ENCODE measurements at places on chromosomes 7 and 10.

DNA sequence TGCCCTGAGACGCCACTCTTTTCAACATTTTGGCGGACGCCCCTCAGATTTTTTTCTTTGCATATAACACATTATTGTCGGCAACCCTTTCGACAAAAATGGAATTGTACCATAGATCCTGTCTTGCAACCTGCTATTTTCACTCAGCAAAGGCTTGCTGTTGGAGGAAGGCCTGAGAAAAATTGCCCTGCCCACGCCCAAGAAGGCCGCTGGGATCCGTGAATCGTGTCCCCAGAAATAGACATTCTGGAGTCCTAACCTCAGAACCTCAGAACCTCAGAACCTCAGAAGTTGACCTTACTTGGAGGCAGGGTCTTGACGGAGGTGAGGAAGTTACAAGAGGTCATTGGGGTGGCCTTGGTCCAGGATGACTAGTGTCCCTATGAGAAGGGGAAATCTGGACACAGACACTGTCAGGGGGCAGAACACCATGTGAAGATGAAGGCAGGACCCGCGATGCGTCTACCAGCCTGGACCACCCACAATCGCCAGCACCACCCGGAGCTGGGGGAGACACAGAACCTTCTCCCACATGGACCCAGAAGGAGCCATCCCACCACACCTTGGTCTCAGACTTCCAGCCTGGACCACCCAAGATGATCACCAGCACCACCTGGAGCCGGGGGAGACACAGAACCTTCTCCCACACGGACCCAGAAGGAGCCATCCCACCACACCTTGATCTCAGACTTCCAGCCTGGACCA is 19.1 kb upstream of the DNAAF5 start:
- no peak overlapping the region for H3K4me3 ChIP-seq
- H3K27ac ChIP-seq, result no peak overlapping the region
- H3K36me3 ChIP-seq, result no peaks in the 10 kb centered on the region
- H3K4me1 ChIP-seq, result peaks cover 4% of the 10 kb centered on the region
- H3K27me3 ChIP-seq, result no peaks in the 10 kb centered on the region

DNA sequence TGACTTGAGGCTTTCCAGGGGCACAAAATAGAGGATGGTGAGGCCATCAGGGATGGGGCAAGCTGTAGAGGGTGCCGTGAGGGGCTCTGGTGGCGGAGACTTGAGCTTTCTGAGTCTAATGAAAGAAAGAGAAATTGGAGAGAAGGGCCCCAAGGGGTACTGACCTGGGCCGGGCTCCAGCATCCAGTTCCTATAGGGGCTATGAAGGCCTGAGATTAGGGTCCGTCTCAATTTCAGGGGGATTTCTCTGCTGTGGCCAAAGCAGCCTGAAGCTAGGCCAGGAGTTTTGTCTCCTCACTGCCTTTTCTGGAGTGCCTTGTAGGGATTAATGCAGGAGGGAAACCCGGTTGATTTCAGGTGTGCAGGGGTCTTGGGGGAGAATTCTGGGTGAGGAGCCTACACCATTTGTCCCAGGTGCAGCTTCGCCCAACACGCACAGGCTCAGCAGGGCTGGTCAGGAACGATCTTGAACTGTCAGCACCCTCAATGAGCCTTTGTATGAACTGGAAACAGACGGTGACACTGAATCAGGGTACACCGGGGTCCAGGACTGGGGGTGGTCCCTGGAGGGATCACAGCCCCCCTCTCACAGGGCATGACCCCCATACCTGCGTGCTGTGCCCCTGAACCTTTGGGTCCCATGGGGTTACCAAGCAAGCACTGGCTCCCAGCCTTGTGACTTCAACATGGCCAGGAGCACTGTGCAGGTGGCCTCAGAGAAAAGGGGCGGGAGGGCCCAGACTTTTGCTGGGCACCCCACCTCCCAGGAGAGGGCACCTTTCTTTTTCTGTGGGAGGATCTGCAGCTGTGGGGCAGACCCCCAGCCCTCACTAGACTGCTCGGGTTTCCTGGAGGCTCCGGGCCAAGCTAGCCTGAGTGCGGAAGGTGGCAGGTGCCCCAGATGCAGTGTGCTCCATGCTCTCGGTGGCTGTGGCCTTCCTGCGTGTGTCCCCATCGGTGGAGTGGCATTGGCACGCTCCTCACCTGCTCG is 122.9 kb upstream of the RET start:
- H3K4me1 ChIP-seq, result peaks cover 13% of the 10 kb centered on the region
- H3K4me3 ChIP-seq, result no peak overlapping the region
- no peaks in the 10 kb centered on the region for H3K36me3 ChIP-seq
- H3K27me3 ChIP-seq, result no peaks in the 10 kb centered on the region

DNA sequence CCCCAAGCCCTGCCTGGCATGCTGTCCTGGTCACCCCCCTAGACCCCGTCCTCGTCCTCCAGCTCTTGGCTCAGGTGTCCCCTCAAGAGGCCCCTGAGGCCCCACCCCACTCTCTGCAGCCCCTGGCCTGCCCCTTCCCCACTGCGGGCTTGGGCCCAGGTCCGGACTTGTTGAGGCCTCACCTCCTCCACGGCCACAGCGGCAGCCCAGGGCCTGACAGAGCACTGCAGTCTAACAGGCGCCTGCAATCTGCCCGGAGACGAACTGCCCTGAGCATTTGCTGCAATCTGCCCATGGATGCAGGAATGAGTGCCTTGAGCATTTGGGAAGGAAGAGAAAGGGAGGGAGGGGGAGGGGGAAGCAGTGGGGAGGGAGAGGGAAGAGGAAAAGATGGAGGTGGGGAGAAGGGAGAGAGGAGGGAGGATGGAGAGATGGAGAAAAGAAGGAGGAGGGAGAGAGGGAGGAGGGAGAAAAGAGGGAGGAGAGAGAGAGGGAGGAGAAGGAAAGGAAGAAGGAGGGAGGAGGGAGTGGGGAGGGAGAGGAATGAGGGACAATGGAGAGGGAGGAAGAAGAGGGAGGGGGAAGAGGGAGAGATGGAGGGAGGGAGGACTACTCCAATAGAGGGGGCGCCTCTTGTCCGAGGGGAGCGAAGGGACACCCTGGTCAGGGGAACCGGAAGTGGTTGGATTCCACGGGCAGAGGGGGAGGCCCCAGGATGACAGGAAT is 73.9 kb downstream of the PDGFA start:
- H3K27me3 ChIP-seq, result no peaks in the 10 kb centered on the region
- no peaks in the 10 kb centered on the region for H3K4me1 ChIP-seq
- H3K36me3 ChIP-seq, result no peaks in the 10 kb centered on the region
- no peak for DNase-seq
- H3K27ac ChIP-seq, result no peak overlapping the region

- no peak overlapping the region for H3K4me3 ChIP-seq
- H3K27me3 ChIP-seq, result no peaks in the 10 kb centered on the region
Measured at GRCh38 chr10:99457813-99458212, 27.4 kb upstream of the GOT1 start.

- H3K36me3 ChIP-seq, result no peaks in the 10 kb centered on the region
- no peak overlapping the region for H3K4me3 ChIP-seq
- H3K27ac ChIP-seq, result no peak overlapping the region
- no peaks in the 10 kb centered on the region for H3K27me3 ChIP-seq
Measured at GRCh38 chr10:94088926-94089381, 95.2 kb downstream of the PLCE1 start.

DNA sequence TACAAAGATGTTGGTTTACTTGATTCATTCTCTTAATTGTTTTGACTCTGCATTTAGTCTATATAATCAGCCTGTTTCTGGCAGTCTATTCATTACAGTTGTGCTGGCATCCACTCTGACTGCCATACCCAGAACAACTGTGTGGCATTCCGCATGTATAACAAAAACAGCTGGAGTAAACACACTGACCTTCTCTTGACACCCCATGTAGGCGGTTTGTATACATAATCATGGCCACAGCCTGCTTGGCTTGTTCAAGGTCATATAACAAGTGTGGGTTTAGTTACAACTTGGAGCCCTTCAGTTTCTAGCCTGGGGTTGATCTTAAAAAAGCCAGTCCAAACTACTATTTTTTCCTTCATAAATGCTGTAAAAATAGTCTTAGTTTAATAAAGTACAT is 70.9 kb downstream of the MBL2 start:
- H3K27ac ChIP-seq, result no peak overlapping the region
- DNase-seq, result no peak
- H3K36me3 ChIP-seq, result no peaks in the 10 kb centered on the region
- no peaks in the 10 kb centered on the region for H3K4me1 ChIP-seq
- H3K4me3 ChIP-seq, result no peak overlapping the region
- H3K27me3 ChIP-seq, result no peaks in the 10 kb centered on the region

GRCh38 chr7:71442492-71443190 is 310.7 kb downstream of the GALNT17 start:
- no peak overlapping the region for H3K4me3 ChIP-seq
- H3K36me3 ChIP-seq, result no peaks in the 10 kb centered on the region
- H3K4me1 ChIP-seq, result no peaks in the 10 kb centered on the region
- no peaks in the 10 kb centered on the region for H3K27me3 ChIP-seq

DNA sequence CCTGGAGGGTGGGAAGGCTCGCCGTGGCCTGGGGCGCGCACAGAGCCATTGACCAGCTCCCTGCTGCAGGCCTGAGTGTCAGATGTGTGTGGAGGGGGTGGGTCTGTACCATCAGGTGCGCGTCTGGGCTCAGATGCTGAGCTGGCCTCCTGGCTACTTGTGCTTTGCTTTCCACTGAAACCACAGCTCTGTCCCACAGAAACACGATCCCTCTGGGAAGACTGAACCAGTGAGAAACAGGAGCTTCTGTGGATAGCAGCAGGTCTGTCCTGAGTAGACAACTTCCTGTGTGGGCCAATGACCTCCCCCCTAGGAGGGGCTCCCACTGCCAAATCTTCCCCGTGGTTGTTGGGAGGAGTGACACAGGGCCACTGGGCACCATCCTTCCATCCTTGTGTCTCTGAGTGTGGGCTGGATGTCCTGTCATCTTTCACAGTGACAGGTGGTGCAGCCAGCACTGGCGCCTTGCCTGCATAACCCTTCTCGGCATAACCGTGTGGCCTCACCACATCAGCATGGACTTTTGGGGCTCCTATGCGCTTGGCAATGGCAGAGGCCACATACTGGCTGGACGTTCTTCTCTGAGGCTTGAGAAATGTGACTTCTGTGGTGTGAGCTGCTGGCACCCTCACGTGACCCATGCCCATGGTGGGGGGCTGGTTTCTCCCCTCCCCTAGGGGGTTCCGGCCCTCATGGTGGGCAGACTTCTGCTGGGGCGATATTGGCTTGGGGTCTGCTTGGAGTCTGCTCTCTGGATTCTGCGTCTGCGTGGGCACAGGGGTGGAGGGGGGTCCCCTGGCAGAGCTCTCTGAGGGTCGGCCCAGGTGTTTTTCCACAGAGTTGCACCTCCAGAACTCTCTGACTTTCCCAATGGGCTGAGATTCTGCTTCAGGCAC is 245.5 kb upstream of the GRB10 start:
- no peak for DNase-seq
- H3K27me3 ChIP-seq, result no peaks in the 10 kb centered on the region
- no peak overlapping the region for H3K27ac ChIP-seq
- H3K36me3 ChIP-seq, result no peaks in the 10 kb centered on the region
- H3K4me1 ChIP-seq, result no peaks in the 10 kb centered on the region

DNA sequence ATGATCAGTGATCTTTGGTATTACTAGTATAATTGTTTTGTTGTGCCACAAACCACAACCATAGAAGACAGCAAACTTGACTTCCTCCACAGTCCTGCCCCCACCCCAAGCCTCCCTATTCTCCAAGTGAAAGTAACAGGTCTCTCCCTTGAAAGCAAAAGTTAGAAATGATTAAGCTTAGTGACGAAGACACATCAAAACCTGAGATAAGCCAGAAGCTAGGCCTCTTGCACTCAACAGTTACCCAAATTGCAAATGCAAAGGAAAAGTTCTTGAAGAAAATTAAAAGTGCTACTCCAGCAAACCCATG is 7.5 kb downstream of the SAR1A start:
- H3K27ac ChIP-seq, result no peak overlapping the region
- peaks cover 11% of the 10 kb centered on the region for H3K4me1 ChIP-seq
- DNase-seq, result no peak
- no peak overlapping the region for H3K4me3 ChIP-seq
- H3K36me3 ChIP-seq, result no peaks in the 10 kb centered on the region

DNA sequence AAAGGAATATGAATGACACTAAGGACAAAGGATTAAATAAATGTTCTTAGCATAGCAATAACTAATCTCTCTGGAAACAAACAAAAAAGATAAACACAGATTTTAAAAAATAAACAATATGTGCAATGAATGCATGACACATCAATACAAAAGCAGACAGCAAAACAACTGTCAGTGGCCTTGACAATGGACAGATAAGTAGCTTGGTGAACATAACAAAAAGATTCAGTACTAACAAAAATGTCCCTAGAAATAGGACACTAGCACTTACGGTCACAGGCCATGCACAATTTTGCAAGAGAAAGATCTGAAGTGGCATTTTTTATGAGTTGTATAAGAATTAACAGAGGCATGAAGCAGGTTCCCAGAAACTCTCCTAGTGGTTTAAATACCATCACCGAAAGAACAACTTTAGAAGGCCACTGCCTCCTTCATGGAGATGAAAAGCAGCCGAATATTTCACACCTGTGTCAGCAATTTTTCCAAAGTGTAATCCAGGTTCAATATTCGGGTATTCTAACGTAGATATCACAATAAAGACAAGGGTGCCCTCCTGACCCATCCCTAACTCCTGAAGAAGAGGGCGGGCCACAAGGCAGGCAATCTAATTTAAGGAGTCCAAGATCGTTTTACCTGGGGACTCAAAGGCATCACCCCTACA is 231.3 kb upstream of the MKLN1 start:
- H3K4me3 ChIP-seq, result no peak overlapping the region
- H3K36me3 ChIP-seq, result no peaks in the 10 kb centered on the region
- no peak for DNase-seq
- no peaks in the 10 kb centered on the region for H3K27me3 ChIP-seq

DNA sequence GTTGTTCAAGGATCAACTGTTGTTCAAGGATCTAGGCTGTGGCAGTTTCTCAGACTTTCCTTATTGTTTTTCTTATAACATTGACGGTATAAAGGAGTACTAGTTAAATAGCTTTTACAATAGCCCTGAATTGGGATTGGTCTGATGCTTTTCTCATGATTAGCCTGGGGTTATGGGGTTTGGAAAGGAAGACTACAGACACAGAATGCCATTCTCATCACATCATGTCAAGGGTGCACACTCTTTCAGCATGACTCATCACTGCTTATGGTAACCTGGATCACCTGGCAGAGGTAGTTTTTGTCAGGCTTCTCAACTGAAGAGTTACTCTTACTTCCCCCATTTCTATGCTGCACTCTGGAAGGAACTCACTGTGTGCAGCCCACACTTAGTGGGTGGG is 194.2 kb upstream of the NPSR1 start:
- no peaks in the 10 kb centered on the region for H3K27me3 ChIP-seq
- no peak overlapping the region for H3K27ac ChIP-seq
- H3K36me3 ChIP-seq, result no peaks in the 10 kb centered on the region
- no peaks in the 10 kb centered on the region for H3K4me1 ChIP-seq
- H3K4me3 ChIP-seq, result no peak overlapping the region

DNA sequence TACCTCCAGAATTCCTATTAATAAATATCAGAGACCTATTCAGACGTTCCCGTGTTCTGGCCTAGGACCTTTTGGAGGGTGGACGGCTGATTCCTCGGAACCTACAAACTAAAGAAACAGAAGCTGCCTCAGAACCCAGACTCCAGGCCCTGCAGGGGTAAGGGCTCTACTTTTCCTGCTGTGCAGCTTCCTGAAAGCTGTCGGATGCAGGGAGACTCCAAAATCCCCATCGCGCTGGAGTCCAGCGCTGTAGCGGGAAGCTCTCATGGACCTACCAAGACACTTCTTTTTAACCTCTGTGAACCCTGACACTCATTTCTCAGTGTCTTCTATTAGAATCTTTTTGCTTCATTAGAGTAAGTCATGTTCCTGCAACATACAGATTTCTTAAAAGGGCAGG is 244.5 kb upstream of the PITRM1 start:
- no peaks in the 10 kb centered on the region for H3K36me3 ChIP-seq
- no peaks in the 10 kb centered on the region for H3K4me1 ChIP-seq
- no peaks in the 10 kb centered on the region for H3K27me3 ChIP-seq
- no peak overlapping the region for H3K27ac ChIP-seq
- no peak for DNase-seq

Measured in thyroid gland (tissue), 4 donors.